Uterus (tissue), 4 donors: ENCODE measurements at places on chromosomes 6 and 20. TPM values are rescaled to one million over a fixed set of nuclear protein-coding genes. Genes with fewer than 3 reads are reported as not detected.

Gene FAM110A
- 5.1 TPM for total RNA-seq

Gene CRISP3
- total RNA-seq = not detected

DNA sequence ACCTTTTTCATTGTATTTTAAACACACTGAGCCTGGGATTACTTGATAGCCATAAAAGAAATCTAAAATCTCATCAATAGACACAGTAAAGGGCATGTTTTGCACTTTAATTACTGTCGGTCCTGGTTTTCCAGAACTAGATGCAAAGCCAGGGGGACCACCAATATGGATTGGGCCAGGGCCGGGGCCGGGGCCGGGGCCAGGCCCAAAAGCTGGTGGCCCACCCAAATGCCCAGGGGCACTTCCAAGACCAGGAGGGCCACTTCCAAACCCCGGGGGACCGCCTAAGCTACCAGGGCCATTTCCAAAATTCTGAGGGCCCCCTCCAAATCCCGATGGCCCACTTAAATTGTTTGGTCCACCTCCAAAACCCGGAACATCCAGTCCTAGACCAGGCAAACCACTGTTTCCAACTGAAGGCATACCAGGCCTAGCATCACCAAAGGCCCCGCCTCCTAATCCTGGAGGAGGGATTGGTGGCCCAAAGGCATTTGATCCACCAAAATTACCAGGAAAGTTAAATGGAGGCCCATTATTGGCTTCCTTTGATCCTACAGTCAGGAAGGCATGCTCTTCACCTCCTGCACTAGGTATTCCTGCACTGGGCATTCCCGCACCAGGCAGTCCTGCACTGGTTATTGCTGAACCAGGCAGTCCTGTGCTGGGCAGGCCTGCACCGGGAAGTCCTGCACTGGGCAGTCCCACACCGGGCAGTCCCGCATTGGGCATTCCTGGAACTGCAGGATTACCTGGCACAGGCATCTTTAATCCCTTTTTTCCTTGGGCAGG, 11.9 kb downstream of the CPNE1 start:
- no peaks in the 10 kb centered on the region for H3K36me3 ChIP-seq
- DNase-seq = no peak
- H3K27me3 ChIP-seq = no peaks in the 10 kb centered on the region
- no peak overlapping the region for H3K4me3 ChIP-seq

DNA sequence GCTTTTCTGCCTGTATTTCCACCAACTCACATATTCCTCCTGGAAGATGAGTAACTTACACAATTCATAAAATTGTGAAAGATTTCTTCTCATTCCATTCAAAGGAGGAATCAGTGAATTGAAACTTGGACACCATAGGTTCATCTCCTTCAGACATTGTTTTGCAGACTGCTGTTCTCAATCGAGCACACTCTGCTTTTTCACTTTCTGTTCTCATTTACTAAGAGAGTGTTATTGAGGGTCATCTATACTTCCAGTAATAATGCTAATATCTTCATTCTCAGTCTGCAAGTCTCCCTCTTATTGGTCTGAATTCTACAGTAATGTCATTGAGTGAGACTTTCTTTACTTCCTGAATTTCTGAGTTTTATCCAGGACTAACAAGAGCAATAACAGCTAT, 67.5 kb upstream of the FUT9 start:
- H3K27ac ChIP-seq = no peak overlapping the region
- H3K4me1 ChIP-seq = no peaks in the 10 kb centered on the region
- H3K27me3 ChIP-seq = no peaks in the 10 kb centered on the region
- no peak for DNase-seq
- no peaks in the 10 kb centered on the region for H3K36me3 ChIP-seq
